ENCODE measurements at places on chromosomes 11 and 22.
A peak's percentile ranks its signal among the peaks of the same experiment; 100 is the strongest.

DNA sequence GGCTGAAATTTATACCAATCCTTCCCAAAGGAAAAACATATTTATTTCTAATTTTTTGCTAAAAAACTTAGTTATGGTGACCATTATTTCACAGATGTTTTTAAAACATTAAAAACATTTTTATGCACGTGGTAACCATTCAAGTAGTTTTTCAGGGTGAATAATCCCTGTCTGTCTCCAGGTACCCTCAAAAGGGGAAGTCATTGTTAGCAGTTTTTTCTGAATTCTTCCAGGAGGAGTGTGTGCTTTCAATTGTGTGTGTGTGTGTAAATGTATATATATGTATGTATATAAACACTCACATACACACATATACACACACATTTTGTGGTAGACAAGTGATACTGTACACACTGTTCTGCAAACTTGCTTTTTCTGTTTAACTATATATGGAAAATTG lies 43.9 kb downstream of the MIAT start:
- DNase-seq, result no peak

- no peak for DNase-seq
Measured at GRCh38 chr11:112464949-112465348, 204.3 kb upstream of the PLET1 start.

- DNase-seq, result no peak
Measured at GRCh38 chr11:63623513-63624140, 9.4 kb upstream of the PLAAT3 start.

DNA sequence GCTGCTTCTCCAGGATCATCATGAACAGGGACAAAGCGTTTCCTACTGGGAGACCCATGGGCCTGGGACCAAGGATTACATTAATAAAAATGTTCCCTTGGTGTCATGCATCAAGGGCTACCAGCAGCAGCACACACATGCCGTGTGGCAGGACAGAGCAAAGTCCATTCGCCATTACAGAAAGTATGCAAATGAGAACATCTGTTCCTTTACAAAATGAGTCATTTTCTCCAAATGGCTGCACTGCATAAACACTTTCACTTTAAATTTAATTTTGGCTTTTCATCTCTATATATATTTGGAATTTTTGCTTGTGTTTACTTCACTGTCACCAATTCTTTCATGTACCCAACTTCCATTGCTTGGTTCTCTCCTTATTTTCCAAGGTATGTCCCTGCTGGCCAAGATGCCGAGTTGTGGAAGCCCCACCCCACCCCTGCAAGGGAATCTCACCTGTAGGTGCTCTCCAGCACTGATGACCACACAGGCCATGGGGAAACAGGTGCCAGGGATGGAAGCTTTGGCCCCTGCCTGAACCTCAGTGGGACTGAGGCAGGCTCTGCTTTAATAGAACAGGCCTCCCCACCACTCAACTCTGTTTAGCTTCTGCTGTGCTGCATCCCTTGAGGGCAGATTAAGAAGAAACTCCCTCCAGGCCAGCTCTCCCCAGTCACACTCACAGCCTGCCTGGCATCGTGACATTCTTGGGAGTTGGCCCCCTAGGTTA lies 15.6 kb upstream of the GNAZ start:
- DNase-seq, result peak; percentile 58

DNA sequence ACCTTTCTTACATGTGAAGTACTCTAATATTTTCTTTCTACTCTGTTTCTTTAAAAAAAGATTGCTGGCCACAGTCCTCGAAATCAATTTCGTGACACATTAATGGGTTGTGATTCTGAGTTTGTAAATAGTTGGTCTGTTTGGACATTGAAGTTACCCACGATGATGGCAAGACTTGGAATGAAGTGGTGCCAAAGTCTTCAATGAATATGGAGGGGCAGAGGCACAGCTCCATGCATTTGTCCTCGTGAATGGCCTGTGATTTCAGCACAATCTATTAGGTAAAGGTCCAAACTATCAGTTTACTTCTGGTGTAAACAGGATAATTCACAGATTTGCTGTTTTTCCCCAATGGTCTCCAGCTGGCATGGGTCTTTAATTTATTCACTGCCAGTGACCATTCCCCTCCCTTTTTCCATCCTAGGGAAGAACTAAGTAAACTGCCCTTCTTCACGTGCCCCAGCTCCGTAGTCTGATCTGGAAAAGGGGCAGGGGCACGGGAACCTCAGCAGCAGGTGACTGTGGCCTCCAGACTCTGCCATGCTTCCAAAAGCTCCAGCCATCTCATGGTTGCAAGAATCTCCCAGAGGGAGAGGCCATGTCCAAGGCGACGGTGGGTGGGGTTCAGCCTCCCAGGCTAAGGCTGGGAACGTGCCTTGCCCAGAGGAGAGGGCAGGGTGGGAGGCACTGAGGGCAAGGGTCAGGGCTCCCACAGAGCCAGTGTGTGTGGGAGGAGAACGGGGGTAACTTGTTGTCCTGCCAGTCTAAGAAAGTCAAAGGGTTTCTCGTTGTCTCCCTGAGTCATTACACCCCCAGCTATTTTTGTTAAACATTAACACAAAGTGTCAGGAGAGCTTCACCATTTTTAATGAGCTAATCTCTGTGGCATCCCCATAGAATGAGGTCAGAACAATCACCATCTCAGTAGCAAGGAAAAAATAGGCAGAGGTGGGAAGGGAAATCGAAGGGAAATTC lies 16.9 kb upstream of the PEX26 start:
- DNase-seq, result no peak

GRCh38 chr11:109229682-109230081 lies 192.3 kb upstream of the C11orf87 start:
- no peak for DNase-seq

DNA sequence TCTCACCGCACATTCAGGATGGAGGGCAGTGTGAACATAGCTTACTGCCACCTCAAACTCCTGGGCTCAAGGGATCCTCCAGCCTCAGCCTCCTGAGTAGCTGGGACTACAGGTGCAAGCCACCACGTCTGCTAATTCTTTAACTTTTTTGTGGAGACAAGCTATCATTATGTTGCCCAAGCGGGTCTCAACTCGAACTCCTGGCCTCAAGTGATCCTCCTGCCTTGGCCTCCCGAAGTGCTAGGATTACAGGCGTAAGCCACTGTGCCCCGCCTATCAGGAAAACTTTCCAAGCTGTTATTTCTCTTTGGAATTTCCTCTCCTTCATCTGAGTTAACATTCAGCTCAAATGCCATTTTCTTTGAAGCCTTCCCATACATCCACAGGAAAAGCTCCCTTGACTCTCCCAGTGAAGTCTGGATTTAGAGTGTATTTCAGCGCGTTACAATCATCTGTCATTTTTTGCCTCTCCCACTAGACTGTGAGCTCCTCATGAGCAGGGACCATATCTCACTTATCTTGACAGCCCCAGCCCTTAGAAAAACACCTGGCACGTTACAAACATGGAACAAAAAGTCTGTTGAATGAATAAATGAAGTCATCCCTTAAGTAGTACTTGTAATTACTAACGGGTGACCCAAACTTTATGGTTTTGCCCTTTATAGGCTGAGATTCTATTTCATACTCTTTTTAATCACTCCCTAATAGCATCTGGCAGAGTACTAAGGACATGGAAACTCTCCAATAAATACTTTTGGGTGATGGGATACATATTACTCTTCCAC lies 2.2 kb downstream of the MRTFA start:
- DNase-seq, result no peak

- no peak for DNase-seq
Measured at GRCh38 chr11:3135481-3136440, 29.3 kb downstream of the OSBPL5 start.

GRCh38 chr11:16166571-16166970 lies 189.8 kb downstream of the SOX6 start:
- no peak for DNase-seq

- DNase-seq, result no peak
Measured at GRCh38 chr11:65274735-65275682, 13.2 kb downstream of the POLA2 start.

- no peak for DNase-seq
Measured at GRCh38 chr22:41595703-41596102, 6.1 kb upstream of the PMM1 start.

DNA sequence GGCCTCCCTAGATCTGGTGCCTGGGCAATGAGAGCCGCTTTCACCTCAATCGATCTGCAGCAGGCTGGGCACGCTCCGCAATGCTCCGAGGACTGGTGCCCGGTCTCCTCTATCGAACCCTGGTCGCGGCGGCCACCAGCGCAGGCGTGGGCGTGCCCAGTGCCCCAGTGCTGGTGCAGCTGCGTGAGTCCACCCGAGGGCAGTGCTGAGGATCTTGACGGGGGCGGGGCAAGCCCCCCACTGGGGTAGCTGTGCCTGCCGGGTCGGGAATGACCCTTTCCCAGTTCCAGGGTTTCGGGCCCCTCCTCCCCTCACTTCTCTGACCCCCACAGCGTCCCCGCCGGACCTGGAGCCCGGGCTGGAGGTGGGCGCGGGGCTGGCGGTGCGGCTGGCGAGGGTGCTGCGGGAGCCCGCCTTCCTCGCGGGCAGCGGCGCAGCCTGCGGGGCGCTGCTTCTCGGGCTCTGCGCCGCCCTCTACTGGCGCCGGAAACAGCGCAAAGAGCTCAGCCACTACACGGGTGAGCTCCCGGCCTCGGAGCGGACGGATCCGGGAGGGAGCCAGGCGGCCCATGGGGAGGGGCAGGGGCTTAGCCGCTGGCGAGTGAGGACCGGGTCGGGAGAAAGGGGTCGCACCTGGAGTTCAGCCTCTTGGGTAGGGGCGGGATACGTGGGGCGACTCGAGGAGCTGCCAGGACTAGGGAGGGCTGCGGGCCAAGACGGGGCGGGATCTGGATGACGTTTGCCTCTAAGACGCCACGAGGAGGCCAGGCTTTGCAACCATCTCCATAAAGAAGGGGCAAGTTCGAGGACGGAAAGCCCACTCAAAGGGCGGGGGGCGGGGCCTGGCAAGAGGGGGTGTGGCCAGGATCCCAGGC lies 10.9 kb downstream of the ROBO3 start:
- peak; percentile 73 for DNase-seq

DNA sequence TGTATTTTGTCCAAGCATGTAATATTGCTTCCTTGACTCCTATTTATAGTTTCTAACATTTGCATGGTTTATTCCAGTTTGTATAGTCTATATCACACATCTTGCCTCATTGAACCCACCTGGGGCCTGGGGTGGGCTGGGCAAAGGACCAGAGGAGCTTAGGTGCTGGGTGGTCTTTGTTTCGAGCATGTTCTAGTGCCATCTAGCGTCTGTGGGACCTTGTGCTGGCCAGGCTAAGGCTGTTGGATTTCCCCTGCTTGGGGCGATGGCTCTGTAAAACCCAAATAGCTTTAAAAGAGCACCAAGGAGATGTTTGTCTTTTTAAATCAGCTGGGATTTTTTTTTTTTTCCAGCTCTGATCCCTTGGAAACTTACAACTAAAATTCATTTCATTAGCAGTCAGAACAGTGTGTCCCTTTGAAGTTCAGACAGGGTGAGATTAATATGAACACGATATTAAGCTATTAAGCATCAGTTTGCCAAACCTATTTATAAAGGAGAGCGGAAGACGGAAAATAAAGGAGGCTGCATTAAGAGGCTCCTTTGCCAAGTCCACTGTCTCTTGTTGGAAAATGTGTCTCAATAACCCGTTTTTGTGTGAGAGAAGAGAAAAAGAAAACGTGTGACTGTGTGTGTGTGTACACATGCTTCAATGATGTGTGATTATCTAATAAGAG lies 157.4 kb downstream of the COMMD9 start:
- DNase-seq, result no peak

GRCh38 chr11:87639753-87640364 lies 535.4 kb downstream of the RAB38 start:
- DNase-seq, result no peak

DNA sequence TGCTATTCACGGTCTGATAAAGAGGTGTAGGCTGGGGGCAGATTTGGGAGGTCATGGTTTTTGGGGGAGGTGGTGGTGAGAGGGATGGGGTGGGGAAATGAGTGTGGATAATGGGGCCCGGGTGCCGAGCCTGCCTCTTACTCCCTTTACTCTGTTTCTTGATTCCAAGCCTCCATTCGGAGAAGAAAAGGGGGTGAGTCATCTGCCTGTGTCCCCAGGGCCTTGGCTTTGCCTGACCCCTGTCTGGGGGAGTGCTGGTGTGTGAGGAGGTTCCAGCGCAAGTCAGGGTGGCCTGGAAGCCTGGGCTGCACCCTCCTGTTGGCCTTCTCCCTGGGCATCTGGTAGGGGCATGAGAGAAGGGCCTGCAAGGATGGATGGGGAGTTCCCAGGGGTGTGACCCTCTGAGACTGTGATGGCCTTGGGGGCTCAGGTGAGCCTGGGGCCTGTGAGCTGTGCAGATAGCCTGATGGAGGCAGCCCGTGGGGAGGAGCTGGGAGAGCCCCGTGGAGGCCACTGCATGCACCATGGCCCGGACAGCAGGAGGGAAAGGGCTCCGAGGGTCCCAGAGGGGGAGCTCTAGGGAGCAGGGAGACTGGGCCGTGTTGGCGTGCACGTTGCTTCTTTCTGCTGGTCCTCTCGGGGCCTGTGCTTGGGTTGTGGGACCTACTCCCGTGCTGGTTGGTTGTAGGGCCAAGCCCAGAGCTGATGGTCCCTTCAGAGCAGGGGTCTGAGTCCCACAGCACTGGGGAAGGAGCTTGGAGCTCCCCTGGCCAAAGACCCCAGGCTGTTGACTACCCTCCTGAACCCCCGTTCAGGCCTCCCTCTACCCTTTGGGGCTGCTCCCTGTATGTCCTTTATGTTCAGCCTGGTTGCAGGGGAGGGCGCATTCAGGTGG lies 26.3 kb upstream of the ACR start:
- no peak for DNase-seq

DNA sequence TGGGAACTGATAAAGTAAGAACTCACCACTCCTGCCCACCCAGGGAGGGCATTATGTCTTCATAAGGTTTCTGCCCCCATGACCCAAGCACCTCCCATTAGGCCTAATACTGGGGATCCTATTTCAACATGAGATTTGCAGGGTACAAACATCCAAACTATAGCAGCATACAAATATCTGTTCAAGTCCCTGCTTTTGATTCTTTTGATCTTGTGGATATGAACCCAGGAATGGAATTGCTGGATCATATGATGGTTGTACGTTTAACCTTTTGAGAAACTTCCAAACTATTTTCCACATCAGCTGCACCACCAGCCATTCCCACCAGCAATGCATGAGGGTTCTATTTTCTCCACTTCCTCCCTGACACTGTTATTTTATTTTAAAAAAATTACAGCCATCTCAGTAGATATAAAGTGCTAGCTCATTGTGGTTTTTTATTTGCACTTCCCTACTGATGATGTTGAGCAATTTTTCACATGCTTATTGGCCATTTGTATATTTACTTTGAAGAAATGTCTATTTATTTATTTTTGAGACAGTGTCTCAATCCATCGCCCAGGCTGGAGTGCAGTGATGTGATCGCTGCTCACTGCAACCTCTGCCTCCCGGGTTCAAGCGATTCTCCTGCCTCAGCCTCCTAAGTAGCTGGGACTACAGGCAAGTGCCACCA lies 7.1 kb upstream of the ATG16L2 start:
- DNase-seq, result no peak

DNA sequence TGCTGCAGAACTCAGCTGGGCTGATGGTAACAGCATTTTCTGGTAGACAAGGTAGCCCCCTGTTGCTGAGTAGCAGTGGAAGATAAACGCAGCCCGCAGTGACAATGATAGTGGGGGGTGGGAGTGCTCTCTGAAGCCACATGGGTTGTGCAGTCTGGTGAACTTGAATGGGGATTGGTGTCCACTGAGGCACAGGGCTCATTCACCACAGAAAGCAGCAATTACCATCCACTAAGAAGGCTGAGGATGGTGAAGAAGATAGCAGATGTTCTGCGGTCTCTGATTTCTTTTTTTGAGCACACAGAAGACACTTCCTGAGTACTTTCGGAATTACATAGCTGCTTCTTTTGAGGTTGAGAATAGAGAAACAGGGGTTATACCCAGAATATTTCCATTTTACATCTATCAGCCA lies 150.3 kb downstream of the LRRC4C start:
- DNase-seq, result no peak

GRCh38 chr11:58923300-58923788 lies 15.9 kb upstream of the GLYATL1 start:
- no peak for DNase-seq

Data from GM18507 (cell line).